Hindlimb muscle (tissue), 1 donor: ENCODE measurements at places on chromosomes 11 and 22. TPM values are rescaled to one million over a fixed set of nuclear protein-coding genes. Genes with fewer than 3 reads are reported as not detected.

- no peak for DNase-seq
Observed at GRCh38 chr11:67489885-67490726, 7.3 kb downstream of the AIP start.

DNA sequence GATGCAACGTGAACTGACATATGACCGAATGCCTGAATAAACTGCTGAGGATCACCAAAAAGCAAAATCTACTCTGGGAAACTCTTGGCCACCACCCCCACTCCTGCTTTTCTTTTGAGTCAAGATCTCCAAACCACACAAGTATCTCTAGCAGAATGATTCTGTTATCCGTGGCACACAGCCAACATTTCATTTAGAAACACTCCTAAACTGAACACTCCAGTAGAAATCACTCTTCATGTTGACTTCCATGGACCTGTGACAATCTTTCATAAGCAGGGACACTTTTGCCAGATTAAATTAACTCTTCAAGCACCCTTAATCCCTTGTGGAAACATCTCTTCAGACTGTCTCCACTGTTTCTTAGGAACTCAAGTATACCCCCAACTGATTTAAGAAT, 44.4 kb downstream of the VSIG10L2 start:
- no peak for DNase-seq

GRCh38 chr11:72670041-72670440, 4.2 kb downstream of the PDE2A start:
- no peak for DNase-seq

DNA sequence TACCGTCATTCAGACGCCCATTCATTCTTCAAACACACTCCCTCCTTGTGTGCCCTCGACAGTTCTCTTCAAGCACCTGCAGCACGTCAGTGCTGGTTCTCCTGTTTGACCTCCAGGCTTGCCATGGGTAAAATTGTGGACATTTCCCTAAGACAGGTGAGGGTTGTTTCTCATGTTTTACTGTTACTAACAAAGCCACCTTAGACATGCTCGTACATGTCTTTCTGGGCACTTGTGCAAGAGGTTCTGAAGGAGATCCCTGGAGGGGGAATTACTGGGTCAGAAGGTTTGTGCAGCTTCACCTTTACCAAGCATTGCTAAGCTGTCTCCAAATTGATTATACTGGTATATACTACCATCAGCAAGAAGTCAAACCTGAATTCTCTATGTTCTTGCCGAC, 189.7 kb upstream of the TMEM45B start:
- no peak for DNase-seq

GRCh38 chr22:28883917-28884746, 760 bp downstream of the ZNRF3 start:
- peak; percentile 39 for DNase-seq

GRCh38 chr11:46391578-46392420, at the start of gene CHRM4:
Gene CHRM4 (minus strand): TSS chr11:46391776. CDS start chr11:46386557, 5,219 bp downstream.
- DNase-seq: no peak

DNA sequence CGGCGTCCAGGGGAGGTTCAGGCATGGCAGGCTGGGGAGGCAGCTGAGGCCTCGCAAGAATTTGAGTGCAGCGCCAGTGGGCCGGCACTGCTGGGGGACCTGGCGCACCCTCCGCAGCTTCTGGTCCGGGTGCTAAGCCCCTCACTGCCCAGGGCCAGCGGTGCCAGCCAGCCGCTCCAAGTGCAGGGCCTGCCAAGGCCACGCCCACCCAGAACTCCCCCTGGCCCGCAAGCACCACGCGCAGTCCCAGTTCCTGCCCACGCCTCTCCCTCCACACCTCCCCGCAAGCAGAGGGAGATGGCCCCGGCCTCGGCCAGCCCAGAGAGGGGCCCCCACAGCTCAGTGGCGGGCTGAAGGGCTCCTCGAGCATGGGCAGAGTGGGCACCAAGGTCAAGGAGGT, 2017.3 kb downstream of the LRRC4C start:
- no peak for DNase-seq

DNA sequence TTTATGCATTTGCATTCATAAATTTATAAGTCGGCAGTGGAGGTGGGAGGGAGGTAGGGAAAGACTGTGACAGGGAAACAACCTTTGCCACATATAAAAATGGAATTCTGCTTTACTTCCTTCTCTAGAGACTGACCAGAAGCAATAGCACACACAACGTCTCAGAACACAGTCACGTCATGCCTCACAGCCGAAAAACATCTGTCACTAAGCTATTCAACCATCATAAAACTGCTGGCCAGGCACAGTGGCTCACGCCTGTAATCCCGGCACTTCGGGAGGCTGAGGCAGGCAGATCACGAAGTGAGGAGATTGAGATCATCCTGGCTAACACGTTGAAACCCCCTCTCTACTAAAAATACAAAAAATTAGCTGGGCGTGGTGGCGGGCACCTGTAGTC, 101.0 kb upstream of the CHRM4 start:
- peak; percentile 15 for DNase-seq

DNA sequence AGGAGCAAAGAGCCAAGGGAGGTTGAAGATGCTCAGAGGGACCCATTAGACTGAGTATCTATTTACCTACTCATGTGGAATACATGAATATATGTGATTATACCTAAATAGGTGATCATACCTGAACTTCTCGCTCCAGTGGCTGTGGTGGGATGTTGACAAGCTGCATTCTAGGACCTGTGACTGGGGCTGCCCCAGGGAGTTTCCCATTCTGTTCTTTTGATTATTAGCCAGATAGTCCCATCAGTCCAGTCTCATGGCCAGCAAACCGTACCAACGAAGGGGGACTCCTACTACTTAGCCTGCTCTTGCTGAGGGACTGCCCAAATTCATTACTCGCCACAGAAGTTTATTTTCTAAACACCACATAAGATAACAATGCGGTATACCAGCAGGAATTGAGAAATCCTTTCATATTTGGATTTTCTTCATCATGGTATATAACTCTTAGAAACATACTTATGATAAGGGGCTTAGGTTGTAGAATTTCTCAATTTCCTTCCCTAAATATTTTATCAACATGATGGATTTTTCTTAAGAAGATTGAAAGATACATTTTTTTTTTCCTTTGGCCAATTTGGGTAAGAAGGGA, 273.9 kb downstream of the NTM start:
- DNase-seq: no peak

- no peak for DNase-seq
Observed at GRCh38 chr11:14106303-14107049, 144.0 kb downstream of the SPON1 start.

GRCh38 chr11:95700471-95700817, 89.1 kb downstream of the FAM76B start:
- DNase-seq: no peak

- no peak for DNase-seq
Observed at GRCh38 chr11:1087961-1088926, 13.6 kb downstream of the MUC2 start.

DNA sequence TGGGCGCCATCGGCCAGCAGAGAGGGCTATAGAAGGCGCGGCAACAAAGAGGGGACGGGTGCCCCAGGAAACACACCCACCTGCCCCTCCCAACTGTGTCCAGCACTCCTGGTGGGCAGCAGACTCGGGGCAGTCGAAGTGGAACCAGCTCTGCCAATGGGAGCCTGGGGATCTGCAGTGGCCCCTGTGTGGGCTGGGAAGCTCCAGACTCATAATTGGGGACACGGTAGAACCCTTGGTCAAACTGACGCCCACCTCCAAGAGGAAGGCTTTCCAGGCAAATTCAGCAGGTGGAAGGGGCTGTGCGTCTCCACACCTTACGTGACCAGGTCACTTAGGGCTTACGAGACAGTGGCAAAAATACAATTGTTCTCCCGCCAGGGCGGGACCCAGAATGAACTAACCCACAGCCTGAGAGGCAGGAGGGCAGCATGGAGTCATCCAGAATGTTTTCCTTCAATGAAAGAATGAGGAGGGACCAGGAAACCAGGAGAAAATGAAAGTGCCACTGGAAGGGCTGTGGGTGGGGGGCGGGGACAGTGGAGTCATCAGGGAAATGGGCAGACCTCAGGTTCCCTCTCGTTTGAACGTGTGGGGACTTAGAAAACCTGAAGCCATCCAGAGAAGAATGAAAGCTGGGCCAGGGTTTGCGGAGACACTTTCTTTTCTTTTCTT, 53.2 kb upstream of the SHANK2 start:
- no peak for DNase-seq

DNA sequence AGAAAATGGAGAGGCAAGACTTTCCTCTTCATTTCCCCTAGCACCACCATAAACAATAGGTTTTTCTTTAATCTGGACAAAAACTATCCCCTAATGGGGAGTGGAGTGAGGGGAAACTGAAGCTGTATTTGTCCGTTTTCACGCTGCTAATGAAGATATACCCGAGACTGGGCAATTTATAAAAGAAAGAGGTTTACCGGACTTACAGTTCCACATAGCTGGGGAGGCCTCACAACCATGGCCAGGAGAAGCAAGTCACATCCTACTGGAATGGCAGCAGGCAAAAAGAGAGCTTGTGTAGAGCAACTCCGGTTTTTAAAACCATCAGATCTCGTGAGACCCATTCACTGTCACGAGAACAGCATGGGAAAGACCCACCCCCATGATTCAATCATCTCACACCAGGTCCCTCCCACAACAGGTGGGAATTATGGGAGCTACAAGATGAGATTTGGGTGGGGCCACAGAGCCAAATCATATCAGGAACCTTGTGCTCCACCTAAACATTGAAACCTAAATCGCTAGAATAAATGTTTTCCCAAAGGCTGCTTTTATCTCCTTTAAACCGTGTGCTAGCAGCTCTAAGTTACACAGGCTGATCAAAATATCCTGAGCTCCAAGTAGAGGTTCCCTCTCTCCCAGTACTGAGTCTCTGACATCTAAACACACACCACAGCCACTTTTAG, 4.3 kb downstream of the UBQLN3 start:
- no peak for DNase-seq

- DNase-seq: no peak
Observed at GRCh38 chr22:42626951-42627625, 12.4 kb upstream of the POLDIP3 start.

GRCh38 chr11:44516688-44517507, 48.6 kb upstream of the CD82 start:
- no peak for DNase-seq

DNA sequence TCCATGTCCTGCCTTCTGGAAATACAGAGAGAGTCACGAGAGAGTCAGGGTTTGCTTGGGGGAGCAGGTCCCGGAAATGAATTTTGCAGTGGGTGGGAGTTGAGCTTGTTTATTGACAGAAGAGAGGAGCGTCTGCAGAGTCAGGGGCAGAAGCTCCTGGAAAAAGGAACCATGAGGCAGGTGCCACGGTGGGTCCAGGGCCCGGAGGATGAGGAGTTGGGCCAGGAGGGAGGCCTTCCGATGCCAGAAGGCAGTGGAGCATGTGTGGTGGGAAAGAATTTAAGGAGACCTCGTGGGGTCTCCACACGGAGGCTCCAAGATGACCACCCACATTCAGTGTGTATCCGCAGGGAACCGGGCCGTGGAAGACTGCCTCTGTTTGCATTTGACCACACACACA, 461.2 kb downstream of the BRD1 start:
- no peak for DNase-seq

DNA sequence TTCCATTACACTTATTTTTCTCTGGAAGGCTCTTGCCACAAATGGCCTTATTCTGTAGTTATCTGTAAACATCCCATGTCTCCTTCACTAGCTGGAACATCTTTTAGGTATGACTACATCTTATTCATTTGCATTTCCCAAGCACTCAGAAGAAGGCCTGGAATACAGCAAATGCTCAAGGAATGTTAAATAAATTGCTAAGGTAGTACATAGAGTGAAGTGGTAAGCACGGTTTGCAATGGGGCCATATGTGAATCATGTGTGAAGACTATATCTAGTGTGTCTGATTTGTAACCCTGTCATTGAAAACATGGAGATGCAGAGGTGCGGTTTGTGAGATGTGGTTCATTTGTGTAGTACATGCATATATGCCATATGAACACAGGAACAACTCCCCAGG, 33.5 kb downstream of the GDPD4 start:
- no peak for DNase-seq

GRCh38 chr11:128238521-128239265, 348.7 kb downstream of the ETS1 start:
- no peak for DNase-seq

Gene OR56A1
- not detected for polyA plus RNA-seq

Gene MOV10L1
- 0.58 TPM for polyA plus RNA-seq

Gene FAM227A
- 0.77 TPM for polyA plus RNA-seq

Gene C11orf97
- not detected for polyA plus RNA-seq

Gene PATE4
- not detected for polyA plus RNA-seq

Gene FGF4
- 8.1 TPM for polyA plus RNA-seq

Gene PLAAT5
- polyA plus RNA-seq: 4.6 TPM

Gene SLC5A12
- 0.03 TPM for polyA plus RNA-seq

Gene LAMTOR1
- 83.8 TPM for polyA plus RNA-seq

Gene SLC22A25
- not detected for polyA plus RNA-seq
